ENCODE measurements at places on chromosomes 3 and 15.

DNA sequence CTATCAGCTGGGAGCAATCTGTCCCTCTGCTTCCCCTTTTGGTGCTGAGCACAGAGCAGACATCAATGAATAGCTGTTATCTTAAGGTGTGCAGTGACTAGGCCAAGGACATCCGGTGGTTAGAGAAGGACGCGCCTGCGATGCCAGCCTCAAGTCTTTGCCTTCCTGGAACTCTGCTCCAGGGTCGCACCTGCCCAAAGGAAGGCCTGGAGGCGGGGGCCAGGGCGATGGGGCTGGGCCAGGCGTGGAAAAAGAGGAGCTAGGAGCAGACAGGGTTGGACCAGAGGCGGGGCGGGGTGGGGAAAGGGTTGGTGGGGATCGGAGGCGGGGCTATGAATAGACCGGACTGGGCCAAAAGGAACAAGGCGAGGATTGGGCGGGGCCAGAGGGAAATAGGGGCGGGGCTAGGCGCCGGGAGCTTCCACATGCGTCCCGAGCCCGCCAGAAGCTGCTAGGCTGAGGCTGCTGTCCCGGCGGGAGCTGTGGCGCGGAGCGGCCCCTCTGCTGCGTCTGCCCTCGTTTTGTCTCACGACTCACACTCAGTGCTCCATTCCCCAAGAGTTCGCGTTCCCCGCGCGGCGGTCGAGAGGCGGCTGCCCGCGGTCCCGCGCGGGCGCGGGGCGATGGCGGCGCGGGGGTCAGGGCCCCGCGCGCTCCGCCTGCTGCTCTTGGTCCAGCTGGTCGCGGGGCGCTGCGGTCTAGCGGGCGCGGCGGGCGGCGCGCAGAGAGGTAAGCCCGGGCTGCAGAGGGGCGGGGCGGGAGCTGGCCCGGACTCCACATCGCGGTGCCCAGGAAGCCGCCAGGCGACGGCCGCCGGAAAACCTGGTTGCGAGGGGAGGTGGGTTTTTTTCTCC lies at the start of gene CHRNA5:
CHRNA5 (plus strand) TSS at position 424 of the 854 bp plus-strand sequence; CDS start at position 624, 200 bp downstream.
- peak; percentile 84 for DNase-seq

GRCh38 chr15:86929461-86929860 lies 849.8 kb downstream of the AGBL1 start:
- DNase-seq = no peak

DNA sequence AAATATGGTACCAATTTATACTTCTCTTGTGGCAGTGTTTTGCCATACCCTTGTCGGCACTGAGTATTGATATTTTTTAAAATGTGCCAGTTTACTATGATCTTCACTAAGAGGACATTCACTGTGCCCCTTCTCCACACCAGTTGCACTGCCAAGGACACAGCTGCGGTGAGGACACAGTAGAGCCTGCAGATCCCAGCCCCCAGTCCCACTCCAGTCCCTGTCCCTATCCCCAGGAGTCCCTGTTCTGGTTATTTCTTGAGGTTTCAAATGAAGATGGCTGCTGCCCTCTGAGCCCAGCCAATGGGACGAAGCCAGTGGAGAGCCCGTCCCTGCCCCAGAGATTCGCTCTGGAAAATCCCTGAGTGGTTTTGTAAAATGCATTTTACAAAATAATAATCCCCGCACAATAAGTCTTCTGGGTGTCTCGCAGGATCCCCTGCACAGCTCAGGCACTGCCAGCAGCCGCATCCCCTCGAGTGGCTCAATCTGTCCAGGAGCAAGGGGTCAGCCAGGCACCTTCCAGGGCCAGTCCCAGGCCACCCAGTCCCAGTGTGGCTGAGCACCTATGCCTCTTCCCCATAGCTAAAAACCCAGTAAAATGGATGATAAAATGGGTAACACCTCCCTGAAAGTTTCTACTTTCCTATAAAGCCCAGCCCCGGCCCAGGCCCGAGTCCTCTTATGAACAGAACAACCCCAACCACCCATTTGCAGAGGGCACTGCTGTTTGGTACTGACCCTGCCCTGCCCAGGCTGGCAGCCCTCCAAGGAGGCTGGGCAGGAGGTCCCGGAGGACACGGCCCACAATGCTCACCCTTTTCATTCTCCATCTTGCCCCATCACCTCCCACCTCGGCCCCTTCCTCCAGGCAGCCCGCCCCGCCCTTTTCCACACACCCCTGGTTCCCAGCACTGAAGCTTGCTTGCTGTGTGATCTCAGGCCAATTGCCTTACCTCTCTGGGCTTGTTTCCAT lies 91.1 kb downstream of the VGLL4 start:
- DNase-seq = no peak

DNA sequence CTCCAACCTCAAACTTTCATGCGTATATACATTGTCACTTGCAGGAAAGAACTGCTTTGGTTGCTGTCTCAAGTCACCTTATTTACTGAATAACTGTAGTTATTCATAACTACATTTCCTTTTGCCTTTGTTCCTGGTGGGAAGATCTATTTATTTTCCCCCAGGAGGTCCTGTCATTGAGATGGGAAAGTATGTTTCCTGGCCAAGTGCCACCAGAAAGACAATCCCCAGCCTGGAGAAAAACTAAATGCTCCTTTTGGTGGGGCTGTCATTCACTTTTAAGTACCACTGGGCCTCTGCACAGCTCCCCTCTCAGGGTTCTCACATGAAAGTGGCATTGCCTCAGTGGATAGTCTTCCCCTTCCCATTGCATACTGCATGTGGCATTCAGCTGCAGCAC lies 59.8 kb downstream of the LRRC3B start:
- no peak for DNase-seq

- DNase-seq = no peak
Measured at GRCh38 chr3:141466633-141467169, 20.1 kb upstream of the RASA2 start.

- DNase-seq = no peak
Measured at GRCh38 chr15:39332846-39333245, 248.0 kb upstream of the THBS1 start.

DNA sequence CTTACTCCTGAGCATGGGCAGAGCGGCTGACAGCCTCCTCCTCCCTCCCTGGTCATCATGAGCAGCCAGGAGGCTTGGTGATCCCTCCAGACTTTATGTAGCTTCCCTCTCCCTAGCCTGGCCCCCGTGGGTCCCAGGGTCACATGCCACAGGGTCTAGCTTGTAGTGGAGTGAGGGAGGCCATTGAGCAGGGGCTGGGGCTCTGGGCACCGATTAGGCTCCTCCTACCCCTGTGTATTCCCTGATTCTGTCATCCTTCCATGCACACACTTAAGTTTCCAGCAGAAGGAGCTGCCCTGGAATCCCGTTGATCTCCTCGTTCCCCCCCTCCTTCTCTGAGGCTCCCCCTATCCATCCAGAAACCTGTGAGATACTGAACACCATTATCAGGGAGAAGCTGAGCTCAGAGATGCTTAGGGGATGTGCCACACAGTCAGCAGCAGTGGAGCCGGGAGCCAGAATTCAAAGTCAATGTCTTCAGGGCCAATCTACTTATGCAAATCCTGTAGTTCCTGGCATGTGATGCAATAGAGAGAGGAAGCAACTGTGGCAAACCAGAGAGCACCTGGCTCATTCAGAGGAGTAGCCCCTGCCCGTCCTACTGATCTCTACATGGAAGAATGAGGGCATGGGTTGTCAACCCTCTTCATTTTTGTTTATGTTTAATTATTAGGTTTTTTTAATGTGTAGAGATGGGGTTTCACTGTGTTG lies 17.2 kb downstream of the CCDC33 start:
- no peak for DNase-seq
